Neural crest cell (in vitro differentiated cells): ENCODE measurements at places on chromosomes 5 and 9.

DNA sequence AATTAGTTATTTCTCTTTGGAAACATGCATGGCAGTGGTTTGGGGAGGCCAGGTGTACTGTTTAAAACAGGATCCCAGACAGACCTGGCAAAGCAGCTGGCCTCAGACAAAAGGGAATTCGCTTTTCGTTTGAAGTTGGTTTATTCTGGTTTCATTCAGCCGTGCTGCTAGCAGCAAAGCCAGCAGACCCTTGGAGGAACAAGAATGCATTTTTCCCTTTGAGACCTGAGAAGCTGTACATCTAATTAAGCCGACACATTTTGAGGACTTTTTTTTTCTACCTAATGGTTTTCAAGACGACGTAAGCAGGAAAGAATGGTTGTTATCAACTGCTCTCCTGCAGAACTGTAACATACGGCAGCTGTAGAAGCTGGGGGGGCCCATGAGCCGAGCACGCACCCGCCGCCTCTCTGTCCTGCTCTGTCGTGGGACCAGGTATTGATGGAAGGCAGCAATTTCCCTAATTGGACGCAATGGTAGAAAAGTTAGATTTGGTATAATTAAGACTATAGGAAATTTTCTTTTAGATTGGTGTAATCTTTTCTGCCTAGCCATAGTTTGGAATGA lies 13.6 kb downstream of the PLEKHG4B start:
- no peak for DNase-seq
- no peaks in the 10 kb centered on the region for H3K27me3 ChIP-seq
- H3K4me1 ChIP-seq: peaks cover 22% of the 10 kb centered on the region
- H3K36me3 ChIP-seq: peaks cover 8% of the 10 kb centered on the region
- no peak overlapping the region for H3K4me3 ChIP-seq

DNA sequence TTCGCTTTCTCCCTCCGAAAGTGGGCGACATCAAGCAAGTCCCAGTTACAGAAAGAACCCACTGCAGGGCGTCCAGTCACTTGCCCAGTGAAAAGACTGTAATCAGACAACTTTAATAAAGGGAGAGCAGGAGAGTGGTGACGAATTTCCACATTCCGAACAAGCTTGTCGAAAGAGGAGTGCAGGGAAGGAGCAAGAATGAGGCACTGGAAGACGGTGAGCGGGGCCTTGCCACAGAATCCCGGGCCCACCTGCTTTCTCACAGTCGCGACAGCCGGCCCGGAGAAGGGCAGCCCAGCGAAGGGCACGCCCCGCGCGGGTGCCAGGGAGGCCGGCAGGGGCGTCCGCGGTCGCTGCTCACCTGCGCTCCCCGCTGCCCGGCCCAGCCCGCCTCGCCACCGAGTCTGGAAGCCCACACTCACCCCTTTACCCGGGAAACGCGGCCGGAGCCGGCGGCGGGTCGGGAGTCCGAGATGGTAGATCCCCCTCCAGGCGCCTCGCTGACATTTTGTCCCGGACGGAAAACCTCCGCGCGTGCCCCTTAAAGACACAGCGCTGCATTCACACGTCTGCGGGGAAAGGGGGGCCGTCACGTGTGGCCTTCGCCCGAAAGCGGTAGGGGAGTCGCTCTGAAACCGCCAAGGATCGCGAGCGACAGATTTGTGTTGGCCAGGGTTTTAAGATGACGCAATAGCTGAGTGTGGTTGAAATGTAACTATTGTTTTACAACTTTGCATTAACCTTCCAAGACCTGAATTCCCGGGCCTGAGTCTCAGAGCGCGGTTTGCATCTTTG lies at the start of gene ZBED3:
Gene ZBED3, minus strand, starts transcription at position 597 of the 795 bp plus-strand sequence. CDS start 9,407 bp downstream, outside the sequence.
- H3K27me3 ChIP-seq: no peaks in the 10 kb centered on the region
- peaks cover 35% of the 10 kb centered on the region for H3K36me3 ChIP-seq
- peak within 1 kb of the TSS; percentile 96 for H3K4me3 ChIP-seq
- H3K27ac ChIP-seq: peak within 1 kb of the TSS; percentile 100
- peak; percentile 54 for DNase-seq

DNA sequence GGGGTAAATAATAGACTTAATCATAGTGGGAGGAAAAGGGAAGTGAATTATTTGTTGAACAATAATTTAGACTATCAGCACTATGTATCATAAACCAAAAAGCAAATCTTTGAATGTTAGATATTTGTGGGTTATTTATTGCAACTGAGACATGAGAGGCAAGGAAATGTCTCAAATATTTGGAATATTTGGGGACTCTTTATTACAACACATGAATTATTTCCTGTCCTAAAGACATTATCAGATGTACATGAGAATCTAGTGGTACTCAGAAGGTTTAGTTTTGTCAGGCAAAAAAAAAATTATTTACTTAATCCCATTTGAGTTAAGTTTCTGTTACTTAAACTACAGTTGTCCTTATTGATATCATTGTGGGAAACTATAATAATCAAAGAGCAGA lies 91.1 kb downstream of the TLR4 start:
- no peaks in the 10 kb centered on the region for H3K27me3 ChIP-seq
- no peak overlapping the region for H3K4me3 ChIP-seq
- no peak for DNase-seq
- no peaks in the 10 kb centered on the region for H3K4me1 ChIP-seq
- H3K36me3 ChIP-seq: no peaks in the 10 kb centered on the region

- H3K27ac ChIP-seq: peak overlapping the region; percentile 21
- peaks cover 18% of the 10 kb centered on the region for H3K4me1 ChIP-seq
- no peaks in the 10 kb centered on the region for H3K27me3 ChIP-seq
- H3K36me3 ChIP-seq: peaks cover 7% of the 10 kb centered on the region
- DNase-seq: no peak
These were observed 65.1 kb downstream of the BASP1 start for GRCh38 chr5:17282283-17283120.

GRCh38 chr9:31103836-31104235 lies 1280.6 kb upstream of the ACO1 start:
- no peak for DNase-seq
- no peak overlapping the region for H3K4me3 ChIP-seq
- no peaks in the 10 kb centered on the region for H3K27me3 ChIP-seq
- no peaks in the 10 kb centered on the region for H3K36me3 ChIP-seq

- H3K36me3 ChIP-seq: peaks cover 3% of the 10 kb centered on the region
- no peak overlapping the region for H3K4me3 ChIP-seq
- no peak for DNase-seq
- no peak overlapping the region for H3K27ac ChIP-seq
- H3K4me1 ChIP-seq: peaks cover 8% of the 10 kb centered on the region
These were observed 49.4 kb downstream of the JMY start for GRCh38 chr5:79285285-79285684.

GRCh38 chr5:42495914-42496313 lies 72.7 kb downstream of the GHR start:
- no peaks in the 10 kb centered on the region for H3K36me3 ChIP-seq
- no peak for DNase-seq
- no peak overlapping the region for H3K27ac ChIP-seq
- no peak overlapping the region for H3K4me3 ChIP-seq

DNA sequence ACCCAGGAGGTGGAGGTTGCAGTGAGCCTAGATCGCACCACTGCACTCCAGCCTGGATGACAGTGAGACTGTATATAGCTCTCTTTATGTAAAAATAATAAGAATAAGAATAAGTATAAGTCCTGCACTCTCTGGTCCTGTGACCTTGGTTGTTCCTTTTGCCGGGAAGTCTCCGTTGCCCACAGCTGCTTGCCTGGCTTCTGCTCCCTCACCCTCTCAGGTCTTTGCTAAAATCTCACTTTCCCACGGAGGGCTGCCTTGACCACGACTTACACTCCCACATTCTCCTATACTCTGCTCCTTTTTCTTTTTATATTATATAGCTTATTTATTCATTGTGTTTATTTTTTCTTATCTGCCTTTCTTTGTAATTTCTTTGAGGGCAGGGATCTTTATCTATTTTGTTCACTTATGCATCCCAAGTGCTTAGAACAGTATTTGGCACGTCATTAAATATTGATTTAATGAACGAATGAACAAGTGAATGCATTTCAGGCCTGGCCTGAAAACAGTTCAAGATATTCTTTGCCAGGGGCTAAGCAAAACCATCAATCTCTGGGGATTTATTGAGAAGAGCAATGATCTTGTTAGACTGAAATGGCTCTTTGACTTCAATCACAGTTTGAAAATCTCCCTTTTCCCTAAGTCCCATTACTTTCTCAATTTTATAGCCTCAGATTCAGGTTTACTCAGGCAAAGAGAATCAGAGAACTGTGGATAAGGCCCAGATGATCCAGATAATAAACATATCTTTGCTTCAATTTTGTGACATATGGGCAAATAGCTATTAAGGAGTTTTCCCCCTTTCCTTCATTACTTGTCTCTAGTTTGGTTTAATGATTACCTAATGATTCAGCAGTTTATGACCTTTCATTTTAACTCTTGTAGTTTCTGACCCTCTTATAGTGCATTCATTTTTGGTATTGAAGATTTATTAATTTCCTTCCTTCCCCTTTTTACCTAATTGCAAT lies 60.8 kb upstream of the TMC1 start:
- H3K27ac ChIP-seq: no peak overlapping the region
- H3K36me3 ChIP-seq: no peaks in the 10 kb centered on the region
- H3K4me1 ChIP-seq: peaks cover 45% of the 10 kb centered on the region
- no peaks in the 10 kb centered on the region for H3K27me3 ChIP-seq
- H3K4me3 ChIP-seq: no peak overlapping the region
- no peak for DNase-seq

DNA sequence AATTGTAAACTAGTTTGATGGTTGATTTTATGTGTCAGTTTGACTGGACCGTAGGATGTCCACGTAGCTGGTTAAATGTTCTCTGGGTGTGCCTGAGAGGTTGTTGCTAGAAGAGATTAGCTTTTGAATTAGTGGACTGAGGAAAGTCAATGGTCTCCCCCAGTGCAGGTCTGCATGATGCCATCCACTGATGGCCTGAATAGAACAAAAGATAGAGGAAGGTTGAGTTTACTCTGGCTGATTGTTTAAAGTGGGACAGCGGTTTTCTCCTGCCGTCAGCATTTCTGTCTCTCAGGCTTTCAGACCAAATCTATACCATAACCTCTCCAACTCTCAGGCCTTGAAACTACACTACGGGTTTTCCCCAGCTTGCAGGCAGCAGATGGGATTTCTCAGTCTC lies 899.2 kb upstream of the WWC1 start:
- peaks cover under 1% of the 10 kb centered on the region for H3K36me3 ChIP-seq
- no peaks in the 10 kb centered on the region for H3K27me3 ChIP-seq
- peaks cover 10% of the 10 kb centered on the region for H3K4me1 ChIP-seq
- no peak overlapping the region for H3K27ac ChIP-seq

- no peaks in the 10 kb centered on the region for H3K4me1 ChIP-seq
- H3K36me3 ChIP-seq: no peaks in the 10 kb centered on the region
- H3K4me3 ChIP-seq: no peak overlapping the region
- no peak for DNase-seq
- no peaks in the 10 kb centered on the region for H3K27me3 ChIP-seq
These were observed 118.7 kb downstream of the LPAR1 start for GRCh38 chr9:110919609-110920008.

DNA sequence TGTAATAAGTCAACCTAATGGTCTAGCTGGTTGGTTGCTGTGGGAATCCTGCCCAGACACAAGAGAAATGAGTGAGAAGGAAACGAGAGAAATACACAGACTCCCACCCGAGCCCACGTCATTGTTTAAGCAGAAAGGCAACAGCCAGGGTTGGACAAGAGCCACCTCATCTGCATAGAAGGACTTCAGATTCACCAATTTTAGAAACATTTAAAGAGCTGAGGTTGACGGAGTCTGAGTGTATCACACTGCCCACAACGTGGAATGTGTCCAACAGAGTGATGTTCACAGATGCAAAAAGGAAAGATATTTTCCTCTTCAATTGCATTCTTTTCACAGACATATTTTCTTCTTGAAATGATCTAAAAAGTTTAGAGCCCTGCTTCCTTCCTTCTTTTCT lies 349.5 kb downstream of the AGTPBP1 start:
- H3K27ac ChIP-seq: no peak overlapping the region
- no peak for DNase-seq
- H3K4me1 ChIP-seq: no peaks in the 10 kb centered on the region
- H3K36me3 ChIP-seq: no peaks in the 10 kb centered on the region
- H3K4me3 ChIP-seq: no peak overlapping the region

DNA sequence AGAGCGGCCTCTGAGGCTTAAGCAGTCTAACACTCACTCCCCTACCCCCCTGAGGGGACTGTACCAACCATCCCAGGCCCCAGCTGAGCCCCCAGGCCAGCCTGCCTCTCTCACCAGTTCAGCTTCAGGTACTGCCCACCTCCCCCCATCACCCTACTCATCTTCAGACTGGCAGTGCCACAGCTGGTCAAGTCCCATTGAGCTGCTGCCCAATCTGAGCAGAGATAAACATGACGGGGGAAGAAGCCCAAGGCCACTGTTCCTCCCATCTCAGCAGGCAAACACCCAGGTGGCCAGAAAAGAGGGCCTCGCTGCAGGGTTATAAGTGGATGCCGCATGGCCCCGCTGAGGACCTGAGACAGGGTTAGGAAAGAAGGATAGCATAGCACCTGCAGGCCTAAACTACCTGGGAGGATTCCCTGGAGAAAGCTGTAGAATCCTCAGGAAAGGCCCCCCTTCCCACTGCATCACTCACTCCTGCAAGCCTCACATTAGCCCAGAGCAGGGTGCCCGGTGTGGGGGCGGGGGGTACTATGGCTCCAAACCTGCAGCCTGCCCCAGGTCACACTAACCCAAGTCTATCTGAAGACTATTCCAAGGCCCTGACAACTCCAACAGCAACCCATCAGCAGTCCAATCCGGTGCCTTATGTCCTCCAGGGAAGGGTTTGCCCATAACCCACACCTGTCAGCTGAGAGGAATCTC lies 3.6 kb downstream of the B4GALT1 start:
- H3K27me3 ChIP-seq: peaks cover 2% of the 10 kb centered on the region
- peak overlapping the region; percentile 77 for H3K4me3 ChIP-seq
- no peak overlapping the region for H3K27ac ChIP-seq
- DNase-seq: no peak
- no peaks in the 10 kb centered on the region for H3K36me3 ChIP-seq

GRCh38 chr5:78221964-78222451 lies 72.5 kb downstream of the AP3B1 start:
- no peak overlapping the region for H3K4me3 ChIP-seq
- no peak overlapping the region for H3K27ac ChIP-seq
- no peak for DNase-seq
- H3K4me1 ChIP-seq: no peaks in the 10 kb centered on the region
- H3K27me3 ChIP-seq: no peaks in the 10 kb centered on the region

GRCh38 chr9:32161209-32161608 lies 223.2 kb upstream of the ACO1 start:
- H3K27me3 ChIP-seq: peaks cover 3% of the 10 kb centered on the region
- no peak overlapping the region for H3K4me3 ChIP-seq
- no peaks in the 10 kb centered on the region for H3K4me1 ChIP-seq
- H3K36me3 ChIP-seq: no peaks in the 10 kb centered on the region

DNA sequence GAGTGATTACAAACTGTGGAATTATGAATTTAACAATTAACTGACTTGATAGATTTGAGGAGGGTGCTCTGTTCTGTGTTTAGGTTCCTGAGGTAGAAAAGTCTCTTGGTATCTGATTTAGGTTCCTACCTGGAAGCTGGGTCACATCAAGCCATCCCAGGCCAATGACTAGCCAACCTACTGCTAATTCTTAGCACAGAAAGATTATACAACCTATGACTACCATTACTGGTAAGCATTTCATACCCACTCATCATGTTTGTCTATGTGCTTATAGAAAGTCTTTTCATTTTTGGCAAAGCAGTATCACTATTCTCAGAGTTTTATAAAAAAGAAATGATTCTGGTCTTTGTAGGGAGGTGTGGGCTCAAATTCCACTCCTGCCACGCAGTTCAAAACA lies 49.7 kb downstream of the GNAQ start:
- H3K4me1 ChIP-seq: peaks cover 50% of the 10 kb centered on the region
- no peak overlapping the region for H3K27ac ChIP-seq
- H3K4me3 ChIP-seq: no peak overlapping the region
- no peaks in the 10 kb centered on the region for H3K36me3 ChIP-seq
